ENCODE measurements at places on chromosomes 4 and X.

- no peak for DNase-seq
These were observed 3.3 kb upstream of the PORCN start for GRCh38 chrX:48505481-48505880.

DNA sequence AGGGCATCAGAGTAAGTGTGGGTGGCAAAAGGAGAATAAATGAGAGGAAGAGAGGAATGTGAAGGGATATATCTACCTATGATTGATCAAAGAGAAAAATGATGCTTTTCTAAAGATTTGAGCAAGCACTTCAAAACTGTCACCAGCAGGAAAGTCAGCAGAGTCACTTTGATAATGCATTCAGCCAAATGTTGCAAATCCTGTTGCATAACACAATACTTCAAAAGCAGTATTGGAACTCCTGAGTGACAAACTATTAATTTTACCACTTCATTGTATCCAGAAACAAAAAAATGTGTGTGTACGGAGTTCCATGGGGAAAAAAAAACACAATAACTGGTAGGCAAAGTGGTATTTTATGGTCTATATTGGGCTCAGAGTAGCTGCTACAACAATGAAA, 160.3 kb downstream of the EMCN start:
- DNase-seq = no peak

DNA sequence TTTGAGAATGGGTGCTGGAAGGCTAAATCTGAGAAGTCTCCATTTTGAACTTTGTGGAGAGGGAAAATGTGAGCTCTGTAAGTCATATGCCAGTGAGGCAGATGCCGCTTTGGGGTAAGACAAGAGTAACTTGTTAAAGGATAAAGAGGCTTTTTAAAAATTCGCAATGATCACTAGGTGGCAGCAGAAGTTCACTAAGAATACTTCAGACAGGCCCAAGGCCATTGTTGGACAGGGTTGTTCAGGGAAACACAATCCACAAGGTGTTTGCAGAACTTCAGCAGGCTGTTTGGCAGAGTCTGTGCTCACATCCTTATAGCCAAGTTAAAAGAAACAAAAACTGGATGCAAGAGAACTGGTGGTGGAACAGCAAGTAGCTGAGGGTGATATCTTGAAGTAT, 13.7 kb upstream of the PIGA start:
- no peak for DNase-seq

DNA sequence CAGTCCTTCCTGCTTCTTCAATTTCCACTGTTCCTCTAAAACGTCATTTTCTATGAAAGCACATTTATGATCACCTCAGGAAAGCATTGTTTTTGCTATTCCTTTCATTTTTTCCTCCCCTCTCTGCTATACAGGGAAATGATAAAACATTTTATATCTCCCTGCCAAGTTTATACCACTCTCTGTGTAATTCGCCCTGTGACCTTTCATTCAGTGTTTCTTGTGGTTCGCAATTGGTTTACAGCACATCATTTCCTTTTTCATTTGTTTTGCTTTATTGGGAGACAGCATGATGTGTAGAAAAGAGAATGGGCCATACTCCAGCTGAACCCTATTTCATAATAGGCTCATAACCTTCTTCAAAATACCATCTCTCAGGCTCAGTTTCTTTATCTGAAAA, 99.9 kb upstream of the RAPGEF2 start:
- no peak for DNase-seq

- no peak for DNase-seq
These were observed 15.4 kb upstream of the KLHL2 start for GRCh38 chr4:165191814-165192499.

DNA sequence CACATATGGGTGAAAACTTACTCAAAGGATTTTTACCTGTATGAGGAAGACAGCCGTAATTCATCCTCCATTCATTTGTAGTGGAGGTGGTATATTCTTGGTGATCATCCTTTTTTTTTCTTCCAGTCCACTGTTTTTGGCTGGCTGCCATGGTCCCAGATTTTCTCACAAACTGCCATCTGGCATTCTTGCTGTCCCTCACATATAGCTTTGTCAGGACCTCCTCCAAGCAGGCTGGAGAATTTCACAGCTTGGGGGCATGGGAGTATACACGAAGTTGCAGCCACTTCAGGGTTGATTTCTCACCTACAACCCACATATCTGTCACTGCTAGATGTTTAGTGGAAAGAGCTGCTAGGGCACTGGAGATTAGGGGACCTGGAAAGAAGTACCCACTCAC, 401.0 kb downstream of the IL1RAPL1 start:
- no peak for DNase-seq

GRCh38 chrX:53004038-53004437, 44.6 kb upstream of the GPR173 start:
- DNase-seq = no peak

- no peak for DNase-seq
These were observed 9.3 kb downstream of the NOX1 start for GRCh38 chrX:100864657-100865391.

DNA sequence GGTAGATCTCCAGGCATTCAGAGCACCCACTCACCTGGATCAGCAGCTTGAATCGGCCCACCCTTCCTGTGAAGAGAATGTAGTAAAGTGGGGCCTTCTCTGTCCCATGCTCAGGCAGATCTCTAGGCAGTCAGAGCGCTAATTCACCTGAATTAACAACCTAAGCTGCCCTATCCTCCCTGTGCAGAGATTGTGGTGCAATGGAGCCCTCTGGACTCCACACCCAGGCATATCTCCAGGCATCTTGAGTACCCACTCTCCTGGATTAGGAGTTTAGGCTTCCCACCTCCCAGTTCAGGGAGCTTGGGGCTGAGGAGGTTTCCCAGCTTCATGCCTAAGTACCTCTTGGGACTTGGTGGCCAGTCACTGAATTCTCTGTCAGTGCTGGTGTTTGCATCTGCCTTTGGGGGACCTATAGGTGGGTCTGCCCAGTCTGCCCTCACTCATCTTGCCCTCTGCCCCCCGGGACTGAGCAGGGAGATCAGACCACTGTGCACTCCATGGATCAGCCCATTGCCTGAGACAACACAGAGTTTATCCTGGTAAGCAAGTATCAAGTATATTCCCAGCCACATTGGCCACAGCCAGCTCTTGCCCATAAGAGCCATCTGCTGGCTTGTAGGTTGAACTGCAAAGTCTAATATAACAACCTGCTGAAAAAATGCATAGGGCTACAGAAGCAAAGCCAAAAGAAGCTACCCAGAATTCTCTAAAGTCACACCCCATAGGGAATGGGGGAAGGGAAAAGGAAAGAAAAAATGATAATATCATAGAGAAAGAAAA, 372.9 kb downstream of the KLHL13 start:
- DNase-seq = no peak

DNA sequence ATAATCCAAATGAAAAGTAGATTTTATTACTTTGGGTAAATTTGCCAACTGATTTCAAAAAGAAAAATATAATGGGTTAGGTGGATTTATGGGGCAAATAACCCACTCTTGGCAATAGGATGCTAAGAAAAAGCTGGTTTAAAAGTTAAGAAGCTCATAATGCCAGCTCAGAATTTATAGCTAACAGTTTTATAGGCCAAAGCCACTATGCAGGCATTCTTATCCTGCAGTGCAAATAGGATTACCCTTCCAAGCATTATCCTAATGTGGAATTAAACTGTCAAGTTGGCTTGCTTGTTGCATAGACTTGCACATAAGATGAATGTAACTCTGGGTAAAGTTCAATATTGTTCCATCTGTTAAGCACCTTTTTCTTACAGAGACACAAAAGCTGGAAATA, 703.0 kb downstream of the PCDH18 start:
- no peak for DNase-seq

GRCh38 chr4:82680834-82681233, 117.8 kb downstream of the SCD5 start:
- no peak for DNase-seq

- peak; percentile 45 for DNase-seq
These were observed 160.7 kb downstream of the FHIP1A start for GRCh38 chr4:151569650-151570049.

GRCh38 chr4:112876316-112876715, 173.1 kb upstream of the ANK2 start:
- no peak for DNase-seq

GRCh38 chrX:125398959-125399440, 79.3 kb downstream of the TEX13C start:
- no peak for DNase-seq

DNA sequence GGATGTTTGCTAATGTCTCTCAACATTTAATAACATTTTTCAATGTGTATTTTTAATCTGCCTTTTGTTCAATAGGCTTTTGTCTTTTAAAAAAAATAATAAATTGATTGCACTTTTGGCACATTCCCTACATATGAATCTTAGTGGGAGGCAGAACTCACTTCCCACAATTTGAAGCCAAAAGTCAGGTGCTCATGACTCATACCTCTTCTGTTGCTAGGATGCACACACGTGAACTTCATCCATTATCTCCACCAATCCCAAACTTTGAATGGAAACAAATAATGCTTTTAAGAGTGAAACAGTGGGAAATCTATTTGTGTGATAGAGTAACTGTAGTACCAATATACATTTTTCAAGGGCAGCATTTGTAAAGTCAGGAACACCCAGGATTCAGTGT, 260.5 kb downstream of the IQCM start:
- no peak for DNase-seq

GRCh38 chr4:189828081-189828697, 112.5 kb upstream of the FRG1 start:
- DNase-seq = no peak

DNA sequence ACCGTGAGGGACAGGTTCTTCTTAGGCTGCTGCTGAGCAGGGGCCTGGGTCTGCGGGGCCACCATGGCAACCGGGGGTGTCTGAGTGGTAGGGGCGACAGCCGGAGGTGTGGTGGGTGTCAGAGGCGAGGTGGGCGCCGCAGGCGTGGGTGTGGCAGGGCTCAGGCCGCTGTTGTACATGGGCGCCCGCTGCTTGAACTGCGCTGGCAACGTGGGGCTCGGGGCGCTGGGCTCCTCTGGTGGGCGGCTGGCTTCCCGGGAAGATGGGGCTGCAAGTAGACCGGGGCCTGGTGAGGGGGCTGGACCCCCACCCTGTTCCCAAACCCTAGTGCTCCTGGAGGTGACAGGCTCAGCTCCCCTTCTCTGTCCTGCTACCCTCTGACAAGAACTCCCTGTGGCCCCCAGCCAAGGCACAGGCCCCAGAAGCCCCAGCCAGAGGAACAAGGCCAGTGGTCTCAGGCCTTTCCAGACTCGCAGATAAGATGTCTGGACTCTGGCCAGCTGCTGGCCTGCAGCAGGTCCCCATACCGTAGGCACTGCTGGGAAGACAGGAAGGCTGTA, 24.8 kb downstream of the NELFA start:
- no peak for DNase-seq

- no peak for DNase-seq
These were observed 14.2 kb downstream of the FTHL17 start for GRCh38 chrX:31057691-31058090.

DNA sequence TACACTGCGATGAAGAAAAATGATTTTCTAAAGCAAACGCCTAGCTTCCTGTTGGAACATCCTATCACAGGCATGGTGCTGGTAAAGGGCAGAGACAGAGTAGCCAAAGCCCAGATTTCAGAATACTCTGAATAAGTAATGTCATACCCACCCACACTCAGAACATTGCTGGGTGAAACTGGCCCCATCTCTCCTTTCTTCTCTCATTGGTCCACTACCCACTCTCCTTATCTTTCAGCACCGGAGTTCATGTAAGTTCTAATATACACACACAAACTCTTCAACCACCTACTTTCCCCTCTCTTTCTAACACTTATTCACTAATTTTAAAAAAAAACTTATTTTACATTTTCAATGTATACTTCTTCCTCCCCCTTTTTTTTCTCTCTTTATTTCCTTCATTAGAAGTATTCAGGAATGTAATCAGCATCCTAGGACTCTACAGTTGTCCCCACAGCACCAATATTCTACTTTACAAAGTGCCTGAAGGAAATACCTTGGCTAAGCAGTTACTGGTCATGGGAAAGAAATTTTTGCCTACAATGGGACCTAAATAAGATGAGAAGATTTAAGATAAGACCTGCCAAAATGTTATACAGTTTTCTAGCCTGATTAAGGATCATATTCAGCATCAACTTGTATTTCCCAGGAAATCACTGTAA, 63.0 kb downstream of the SEC24D start:
- DNase-seq = no peak

GRCh38 chr4:98482847-98483806, 175.3 kb downstream of the TSPAN5 start:
- no peak for DNase-seq

GRCh38 chr4:43763029-43763610, 685.5 kb downstream of the KCTD8 start:
- DNase-seq = no peak

- DNase-seq = no peak
These were observed 166.6 kb upstream of the RAPGEF2 start for GRCh38 chr4:158936238-158936637.
